ENCODE measurements at places on chromosomes 6 and 20.

- DNase-seq: no peak
Measured at GRCh38 chr6:86193821-86194220, 551.1 kb upstream of the SYNCRIP start.

- no peak for DNase-seq
Measured at GRCh38 chr6:80280262-80281010, 174.0 kb downstream of the BCKDHB start.

- DNase-seq: no peak
Measured at GRCh38 chr6:111417181-111417585, 65.8 kb downstream of the REV3L start.

GRCh38 chr6:20909621-20910020 lies 375.4 kb downstream of the CDKAL1 start:
- DNase-seq: no peak

GRCh38 chr6:117338567-117338966 lies 73.2 kb downstream of the VGLL2 start:
- DNase-seq: no peak

- no peak for DNase-seq
Measured at GRCh38 chr20:63399596-63400375, 38.6 kb upstream of the CHRNA4 start.

DNA sequence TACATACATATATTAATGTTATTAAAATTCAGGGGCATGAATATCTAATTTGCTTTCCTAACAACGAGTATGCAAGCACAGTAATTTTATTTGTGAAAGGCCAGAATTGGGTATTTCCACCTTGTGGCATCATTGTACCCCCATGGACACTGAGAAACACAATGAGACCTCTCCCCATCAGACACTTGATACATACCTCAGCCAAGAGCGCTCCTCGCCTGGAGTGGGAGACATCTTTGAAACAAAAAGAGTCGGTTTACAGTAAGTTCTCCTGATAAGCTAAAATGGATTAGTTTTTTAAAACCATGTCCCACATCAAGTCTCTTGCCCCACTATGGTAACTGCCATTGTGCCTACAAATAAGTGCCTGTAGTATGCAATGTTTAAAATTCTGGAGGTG lies 2.1 kb downstream of the CNR1 start:
- no peak for DNase-seq

DNA sequence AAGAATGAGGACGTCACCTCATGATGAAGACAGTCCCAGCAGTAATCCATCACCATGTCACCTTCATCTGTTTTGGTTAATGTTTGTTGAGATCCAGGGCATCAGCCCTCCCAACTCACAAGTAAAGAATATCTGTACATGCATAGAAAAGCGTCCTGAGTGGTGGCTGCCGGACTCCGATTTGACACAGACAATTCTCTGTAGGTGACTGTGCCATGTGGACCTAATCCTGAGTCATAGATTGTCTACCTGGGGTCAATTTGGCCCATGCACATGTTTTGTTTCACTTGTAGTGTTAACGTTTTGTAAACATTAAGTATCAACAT lies 168.4 kb upstream of the UST start:
- DNase-seq: no peak

DNA sequence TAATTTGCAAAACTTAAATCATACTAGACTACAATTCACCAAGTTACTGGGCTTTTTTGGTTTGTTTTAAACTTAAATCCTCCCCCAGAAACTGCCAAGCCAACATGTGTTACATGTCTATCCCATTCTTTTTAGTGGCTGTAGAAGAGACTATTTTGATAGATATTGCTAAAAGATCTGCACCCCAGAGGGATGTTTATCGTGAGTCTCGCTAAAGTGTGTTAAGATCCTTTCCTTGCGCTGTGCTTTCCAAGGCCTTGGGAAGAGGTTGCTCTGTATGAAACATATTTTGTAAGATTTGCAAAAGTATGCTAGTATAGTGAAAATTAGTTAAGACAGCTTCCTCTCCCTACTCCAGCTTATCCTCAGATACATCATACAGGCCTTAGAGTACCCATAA lies 63.0 kb downstream of the GPX5 start:
- no peak for DNase-seq

GRCh38 chr6:40323881-40324634 lies 263.1 kb downstream of the LRFN2 start:
- no peak for DNase-seq

- no peak for DNase-seq
Measured at GRCh38 chr6:37724530-37725220, 27.0 kb upstream of the MDGA1 start.

GRCh38 chr20:53087037-53087777 lies 115.0 kb downstream of the TSHZ2 start:
- DNase-seq: no peak

DNA sequence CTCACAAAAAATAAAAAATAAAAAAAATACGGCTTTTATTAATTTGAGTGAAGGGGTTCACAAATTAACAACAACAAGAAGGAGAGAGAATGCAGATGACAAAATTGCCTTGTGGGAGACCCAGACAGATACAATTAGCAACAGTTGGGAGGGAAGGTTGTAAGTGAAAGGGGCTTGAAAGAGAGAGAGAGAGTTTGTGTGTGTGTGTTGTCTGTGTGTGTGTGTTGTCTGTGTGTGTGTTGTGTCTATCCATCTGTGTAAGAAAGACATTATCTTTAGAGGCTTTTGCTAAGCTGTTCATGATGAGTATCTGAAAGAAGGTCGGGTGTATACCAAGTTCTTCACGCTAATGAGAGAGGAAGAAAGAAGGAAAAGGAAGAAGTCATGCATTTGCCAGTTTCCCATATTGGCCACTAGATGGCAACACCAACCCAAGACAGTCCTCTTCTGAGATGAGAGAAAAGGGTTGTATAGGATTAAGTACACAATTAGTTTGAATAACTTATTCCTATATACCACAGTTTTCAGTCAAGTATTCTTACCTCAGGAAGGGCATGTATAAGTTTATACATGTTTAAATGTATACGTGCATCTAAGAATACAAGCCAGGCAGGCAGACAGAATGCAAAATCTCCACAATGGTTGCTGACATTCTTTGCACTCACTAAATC lies 63.7 kb upstream of the CD2AP start:
- peak; percentile 70 for DNase-seq

- no peak for DNase-seq
Measured at GRCh38 chr6:708237-708598, 15.3 kb upstream of the EXOC2 start.

DNA sequence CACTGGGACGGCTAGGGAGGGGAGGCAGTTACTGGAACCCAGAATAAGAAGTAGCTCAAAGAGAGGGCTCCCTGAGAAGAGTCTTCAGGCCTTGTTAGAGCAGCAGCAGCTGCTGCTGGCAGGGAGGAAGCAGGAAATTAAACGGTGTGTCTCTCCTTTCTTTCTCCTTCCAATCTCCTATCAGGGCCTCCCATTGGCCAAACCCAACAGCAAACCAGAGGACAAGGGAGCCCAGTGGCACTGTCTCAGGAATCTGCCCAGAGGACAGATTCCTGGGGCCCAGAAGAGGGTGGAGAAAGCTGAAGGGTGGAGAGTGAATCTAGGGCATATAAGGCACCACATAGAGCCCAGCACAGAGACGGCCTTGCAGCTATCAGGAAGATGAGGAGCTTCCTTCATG lies 10.2 kb downstream of the BTN3A1 start:
- DNase-seq: no peak

- no peak for DNase-seq
Measured at GRCh38 chr6:125994670-125995488, 8.5 kb downstream of the TRMT11 start.

DNA sequence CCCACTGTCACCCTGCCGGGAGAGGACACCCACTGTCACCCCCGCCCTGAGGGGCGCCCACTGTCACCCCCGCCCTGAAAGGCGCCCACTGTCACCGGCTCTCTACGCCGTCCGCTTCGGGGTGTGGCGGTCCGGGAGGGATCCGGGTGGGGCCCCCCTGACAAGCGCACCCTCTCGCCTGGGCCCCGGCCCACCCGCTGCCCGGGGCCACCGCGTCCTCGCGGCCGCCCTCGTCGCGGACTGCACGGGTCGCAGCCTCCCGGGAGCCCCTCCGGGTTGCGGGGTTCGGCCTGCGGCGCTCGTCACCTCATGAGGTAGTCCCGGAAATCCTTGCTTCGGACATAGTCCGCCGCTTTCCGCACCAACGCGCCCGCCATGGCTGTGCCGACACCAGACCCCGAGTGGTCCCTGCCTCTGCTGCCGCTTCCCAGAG lies 224 bp downstream of the MPC1 start:
- no peak for DNase-seq

DNA sequence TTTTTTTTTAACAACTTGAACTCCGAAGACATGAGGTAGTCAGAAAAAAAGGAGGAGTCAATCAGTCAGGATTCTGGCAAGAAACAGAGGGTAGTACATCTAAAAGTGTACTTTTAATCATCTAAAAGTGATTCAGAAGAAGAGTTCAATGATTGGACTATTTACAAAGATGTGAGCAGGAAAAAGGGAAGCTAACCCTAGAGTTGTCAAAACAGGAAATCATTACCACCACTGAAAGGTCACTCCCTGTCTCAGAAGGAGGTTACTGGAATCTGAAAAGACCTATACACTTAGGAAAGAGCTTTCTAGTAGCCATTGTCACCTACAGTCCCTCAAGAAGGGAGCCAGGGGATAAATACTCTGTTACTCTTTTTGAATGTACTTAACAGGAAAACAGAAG lies 16.7 kb upstream of the LMBRD1 start:
- peak; percentile 34 for DNase-seq

DNA sequence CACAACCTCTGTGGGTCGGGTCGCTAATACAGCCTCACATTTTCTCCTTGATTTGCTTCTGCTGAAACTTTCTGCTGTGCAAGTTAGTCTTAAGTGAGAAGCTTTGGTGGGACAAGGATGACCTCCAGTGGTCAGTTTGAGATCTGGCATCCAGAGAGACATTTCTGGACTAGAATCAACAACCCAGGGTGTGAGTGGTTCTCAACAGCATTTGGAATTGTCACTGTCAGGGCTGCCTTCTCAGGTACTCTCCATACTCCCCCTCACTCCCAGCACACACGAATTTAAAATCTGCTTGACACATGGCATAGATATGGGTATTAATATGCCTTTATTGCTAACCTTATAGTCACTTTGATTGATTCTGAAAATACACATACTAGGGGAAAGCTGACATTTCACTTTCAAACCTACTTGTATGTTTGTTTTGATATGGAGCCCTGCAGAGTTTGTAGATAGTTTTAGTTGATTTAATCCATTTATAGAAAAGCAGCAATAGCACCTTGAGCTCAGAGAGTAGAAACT lies 13.2 kb downstream of the OTOR start:
- peak; percentile 60 for DNase-seq

DNA sequence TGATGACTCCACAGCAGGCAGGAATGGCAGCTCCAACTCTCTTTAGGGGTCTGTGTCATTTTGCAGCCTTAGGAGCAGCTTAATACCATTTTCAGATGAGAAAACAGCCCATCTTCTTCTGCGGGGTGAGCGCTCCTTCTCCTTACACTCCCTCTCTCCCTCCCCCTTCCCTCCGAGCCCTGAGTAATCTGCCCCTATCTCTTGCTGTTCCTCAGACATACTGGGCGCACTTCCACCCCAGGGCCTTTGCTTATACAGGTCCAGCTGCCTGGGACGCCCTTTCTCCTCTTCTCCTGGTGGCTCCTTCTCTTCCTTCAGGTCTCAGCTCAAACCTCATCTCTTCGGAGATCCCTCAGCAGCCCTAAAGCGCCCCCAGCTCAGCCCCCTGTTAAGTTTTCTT lies 54.8 kb downstream of the SNAI1 start:
- no peak for DNase-seq

GRCh38 chr6:56984361-56984760 lies 29.5 kb downstream of the BEND6 start:
- no peak for DNase-seq

DNA sequence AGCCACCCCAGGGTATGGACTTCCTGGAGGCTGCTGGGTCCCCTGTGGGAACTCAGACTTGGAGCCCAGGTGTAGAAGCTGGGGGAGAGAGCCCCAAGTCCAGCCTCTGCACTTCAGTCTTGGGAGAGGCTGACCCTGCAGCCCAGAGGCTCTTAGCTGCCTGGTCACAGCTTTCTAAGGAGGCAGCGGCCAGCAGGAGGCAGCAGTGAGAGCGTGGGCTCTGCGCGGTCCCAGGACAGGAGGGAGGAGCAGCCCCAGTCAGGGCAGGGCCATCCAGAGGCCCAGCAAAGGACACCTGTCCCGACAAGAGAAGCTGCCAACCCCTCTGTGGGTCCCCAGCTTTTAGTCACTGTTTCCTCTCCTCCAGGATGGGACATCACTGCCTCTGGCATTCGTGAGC lies 9.4 kb downstream of the TREML2 start:
- peak; percentile 34 for DNase-seq

GRCh38 chr20:5065166-5065878 lies 54.4 kb downstream of the PCNA start:
- no peak for DNase-seq

GRCh38 chr20:44692932-44693480 lies 22.2 kb upstream of the CCN5 start:
- DNase-seq: no peak

GRCh38 chr20:2210646-2211552 lies 84.9 kb upstream of the TGM3 start:
- DNase-seq: no peak

DNA sequence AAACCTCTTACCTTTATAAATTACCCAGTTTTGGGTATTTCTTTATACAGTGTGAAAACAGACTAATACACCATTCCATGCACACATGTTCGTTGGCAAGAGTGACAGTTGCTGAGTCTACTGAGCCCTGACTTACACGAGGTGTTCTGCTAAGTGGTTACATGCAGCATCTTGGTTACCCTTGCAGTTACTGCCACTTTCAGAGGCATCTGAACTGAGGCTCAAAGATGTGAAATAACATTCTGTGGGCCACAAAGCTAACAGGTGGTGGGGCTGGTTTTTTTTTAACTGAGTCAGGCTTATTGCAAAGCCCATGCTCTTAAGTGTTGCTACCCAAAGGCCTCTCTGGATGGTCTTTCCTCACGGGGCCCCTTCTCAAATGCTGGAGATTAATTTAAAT lies 54.4 kb upstream of the GTSF1L start:
- DNase-seq: no peak

GRCh38 chr6:160871320-160871719 lies 120.2 kb upstream of the MAP3K4 start:
- DNase-seq: no peak

GRCh38 chr6:169824021-169824420 lies 72.6 kb downstream of the ERMARD start:
- no peak for DNase-seq

DNA sequence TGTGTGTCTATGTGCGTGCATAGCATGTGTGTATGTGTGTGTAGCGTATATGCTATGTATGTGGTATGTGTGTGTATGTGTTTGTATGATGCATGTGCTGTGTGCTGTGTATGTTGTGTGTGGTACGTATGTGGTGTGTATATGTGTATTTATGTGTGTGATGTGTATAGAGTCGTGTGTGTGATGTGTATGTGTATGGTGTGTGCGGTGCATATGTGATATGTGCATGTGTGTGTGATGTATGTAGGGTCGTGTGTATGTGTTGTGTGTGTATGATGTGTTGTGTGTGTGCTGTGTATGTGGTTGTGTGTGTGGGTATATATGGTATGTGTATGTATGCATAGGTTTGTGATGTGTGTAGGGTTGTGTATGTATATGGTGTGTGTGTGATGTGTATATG lies 46.6 kb upstream of the TMEM170B start:
- no peak for DNase-seq

- peak; percentile 9 for DNase-seq
Measured at GRCh38 chr6:145704143-145704781, 31.1 kb downstream of the EPM2A start.

Data from CD4-positive, alpha-beta T cell treated with Interleukin-21 for 1 hour (primary cell).